ENCODE measurements at places on chromosomes 2 and 18.

GRCh38 chr2:43837831-43838559 lies 644 bp downstream of the ABCG5 start:
- DNase-seq = no peak

GRCh38 chr2:65033178-65033577 lies 23.0 kb upstream of the CEP68 start:
- DNase-seq = no peak

DNA sequence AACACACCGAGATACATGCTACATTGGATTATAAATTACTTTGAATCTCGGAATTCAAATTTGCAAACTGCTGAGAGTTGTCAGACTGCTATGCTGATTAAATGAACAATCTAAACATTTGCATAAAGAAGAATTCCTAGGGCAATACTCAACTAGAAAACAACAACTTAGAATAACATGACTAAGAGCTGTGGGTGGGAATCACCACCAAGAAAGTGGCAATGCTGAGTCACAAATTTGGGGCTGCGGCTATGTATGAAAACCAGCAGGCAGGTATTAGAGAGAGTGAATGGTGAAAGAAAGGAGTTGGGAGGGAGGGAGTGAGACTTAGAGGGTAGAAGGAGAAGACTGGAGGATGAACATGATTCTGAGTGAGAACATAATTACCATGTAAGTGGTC lies 559.5 kb downstream of the PIK3C3 start:
- DNase-seq = no peak

DNA sequence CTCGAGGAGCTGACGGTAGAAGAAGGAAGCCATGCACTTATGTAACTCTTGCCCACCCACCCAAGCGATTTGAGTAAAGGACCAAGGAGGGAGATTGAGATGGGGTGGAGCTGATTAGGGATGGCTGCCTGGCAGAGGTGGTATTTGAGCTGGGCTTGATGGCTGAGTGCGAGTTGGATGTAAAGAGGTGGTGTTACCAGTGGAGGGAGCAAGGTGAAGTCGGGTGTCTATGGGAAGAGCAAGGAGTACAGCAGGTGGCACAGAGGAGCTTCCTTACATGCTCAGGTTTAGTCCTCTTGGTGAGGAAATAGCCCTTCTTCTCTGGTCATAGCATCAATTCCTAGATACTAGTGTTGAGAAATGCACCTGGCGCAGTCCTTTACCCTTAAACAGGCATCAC lies 294.2 kb upstream of the SKOR2 start:
- DNase-seq = no peak

- DNase-seq = no peak
Observed at GRCh38 chr2:218536804-218537494, 31.2 kb downstream of the USP37 start.
